ENCODE measurements at places on chromosomes 5 and 9.

DNA sequence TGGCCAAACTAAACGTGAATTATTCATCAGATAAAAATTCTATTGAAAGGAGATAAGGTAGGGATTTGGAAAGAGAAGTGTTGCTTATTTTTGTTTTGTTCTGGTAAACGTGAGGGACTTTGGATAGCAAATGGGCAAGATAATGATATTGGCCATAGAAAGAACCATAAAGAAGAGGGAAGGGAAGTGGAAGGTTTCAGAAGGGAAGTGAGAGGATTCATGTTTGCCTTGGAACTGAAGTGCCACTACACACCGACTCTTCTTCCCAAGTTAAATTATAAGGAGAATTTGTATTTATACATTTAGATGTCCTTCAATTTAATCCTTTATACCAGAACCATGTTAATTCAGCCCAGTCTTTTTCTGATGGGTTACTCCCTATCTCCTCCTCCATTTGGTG is 42.1 kb upstream of the TAF11L2 start:
- DNase-seq: no peak

DNA sequence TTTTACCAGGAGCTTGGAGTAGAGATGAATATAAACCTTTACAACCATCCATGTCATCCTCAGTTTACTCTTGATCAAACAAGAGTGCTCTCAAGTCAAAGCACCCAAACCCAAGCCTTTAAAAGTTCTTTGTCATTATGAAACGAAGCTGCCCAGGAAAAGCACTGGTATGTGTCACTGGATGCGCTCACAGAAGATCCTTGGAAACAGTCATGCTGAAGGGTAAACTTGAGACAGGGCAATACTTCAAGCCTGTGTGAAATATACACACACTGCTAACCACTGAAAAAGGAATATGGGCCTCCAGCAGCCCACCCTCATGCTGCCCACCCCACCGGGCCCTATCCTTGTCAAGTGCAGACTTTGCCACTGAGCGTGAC is 84.5 kb downstream of the PRRT1B start:
- DNase-seq: no peak

- DNase-seq: no peak
Observed at GRCh38 chr5:178895615-178896571, at the start of gene ZFP2. ZFP2 (plus strand) TSS chr5:178895913; CDS start chr5:178931314, 35,401 bp downstream.

DNA sequence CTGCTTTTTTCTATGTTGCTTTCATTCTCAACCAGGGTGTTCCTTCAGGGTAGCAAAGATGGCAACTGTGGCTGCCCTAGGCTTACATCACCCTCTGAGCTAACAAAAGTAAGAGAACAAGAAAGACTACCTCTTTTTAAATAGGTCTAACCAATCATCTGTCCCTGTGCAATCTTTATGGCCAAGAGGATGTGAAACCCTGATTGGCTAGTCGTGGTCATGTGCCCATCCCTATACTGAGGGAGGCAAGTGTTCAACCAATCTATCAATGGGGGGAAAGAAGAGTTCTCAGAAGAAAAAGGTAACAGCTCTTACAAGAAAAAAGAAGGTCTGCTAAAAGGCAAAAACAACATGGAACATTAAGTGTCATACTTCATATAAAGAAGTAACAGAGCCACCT is 11.7 kb upstream of the SNCAIP start:
- DNase-seq: no peak

DNA sequence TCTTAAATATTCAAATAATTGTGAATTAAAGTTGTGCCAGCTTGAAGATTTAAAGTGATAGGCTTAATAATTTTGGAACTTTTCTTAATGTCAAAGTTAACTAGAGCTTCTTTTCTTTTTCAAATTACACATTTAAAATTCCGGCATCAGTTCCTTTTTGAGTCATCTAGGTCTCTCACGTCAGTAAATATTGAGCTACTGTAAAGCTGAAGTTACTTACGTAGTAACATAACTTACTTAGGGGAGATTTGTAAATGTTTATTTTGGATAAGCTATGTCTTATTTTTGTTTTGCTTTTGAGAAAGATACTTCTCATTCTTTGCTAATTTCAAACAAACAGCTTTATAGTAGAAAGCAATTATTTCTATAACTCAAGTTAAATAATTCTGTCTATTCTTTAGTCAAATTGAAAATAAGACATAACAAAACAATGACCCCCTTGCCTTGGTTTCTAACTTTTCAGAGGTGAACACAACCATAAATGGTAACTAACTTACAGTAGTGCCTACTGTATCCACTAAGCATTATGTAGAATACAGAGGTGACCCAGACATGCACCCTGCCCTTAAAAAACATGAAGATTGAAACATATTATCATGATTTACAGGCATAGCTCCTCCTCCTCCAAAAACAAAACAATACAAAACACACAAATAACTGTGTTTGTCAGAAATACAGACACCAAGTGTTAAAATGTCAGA is 29.8 kb downstream of the CD274 start:
- no peak for DNase-seq

DNA sequence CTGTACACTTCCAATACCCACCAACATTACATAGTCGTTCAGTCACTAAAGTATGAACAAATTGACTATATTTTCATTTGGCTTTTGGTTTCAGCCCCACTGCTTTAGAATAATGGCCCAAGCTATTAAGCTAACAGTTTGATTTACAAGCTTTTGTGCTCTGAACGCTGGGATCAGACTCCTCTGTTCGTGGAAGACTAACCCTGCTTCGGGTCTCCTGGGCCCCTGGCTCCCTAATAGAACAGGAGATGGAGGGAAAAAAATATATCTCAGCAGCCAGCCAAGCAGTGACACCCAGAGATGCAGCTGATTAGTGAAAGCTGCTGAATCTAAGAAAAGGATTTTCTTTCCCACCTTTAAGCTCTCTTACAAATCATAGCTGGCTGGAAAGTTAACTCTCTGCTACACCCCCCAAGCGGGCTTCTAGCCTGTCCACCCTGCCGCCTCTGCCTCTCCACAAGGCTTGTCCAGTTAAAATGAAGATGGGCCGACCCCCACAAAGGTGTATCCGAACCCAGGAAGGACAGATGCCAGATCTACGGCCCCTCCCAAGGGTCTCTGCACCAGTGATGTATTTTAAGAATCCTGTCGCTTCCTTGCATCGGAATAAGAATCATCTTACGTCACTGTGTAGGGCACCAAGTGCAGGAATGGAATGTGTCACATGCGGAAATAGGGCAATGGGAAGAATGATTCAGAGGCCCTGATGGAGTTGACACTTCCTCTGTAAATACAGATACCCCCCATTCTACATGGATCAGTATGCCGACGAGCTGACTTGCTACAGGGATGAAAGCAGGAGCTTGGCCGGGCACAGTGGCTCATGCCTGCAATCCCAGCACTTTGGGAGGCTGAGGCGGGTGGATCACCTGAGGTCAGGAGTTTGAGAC is 33.4 kb upstream of the BARHL1 start:
- no peak for DNase-seq

- no peak for DNase-seq
Observed at GRCh38 chr5:55176176-55176818, 3.3 kb upstream of the CDC20B start.

GRCh38 chr5:115888027-115888426 is 46.3 kb downstream of the AP3S1 start:
- DNase-seq: no peak

DNA sequence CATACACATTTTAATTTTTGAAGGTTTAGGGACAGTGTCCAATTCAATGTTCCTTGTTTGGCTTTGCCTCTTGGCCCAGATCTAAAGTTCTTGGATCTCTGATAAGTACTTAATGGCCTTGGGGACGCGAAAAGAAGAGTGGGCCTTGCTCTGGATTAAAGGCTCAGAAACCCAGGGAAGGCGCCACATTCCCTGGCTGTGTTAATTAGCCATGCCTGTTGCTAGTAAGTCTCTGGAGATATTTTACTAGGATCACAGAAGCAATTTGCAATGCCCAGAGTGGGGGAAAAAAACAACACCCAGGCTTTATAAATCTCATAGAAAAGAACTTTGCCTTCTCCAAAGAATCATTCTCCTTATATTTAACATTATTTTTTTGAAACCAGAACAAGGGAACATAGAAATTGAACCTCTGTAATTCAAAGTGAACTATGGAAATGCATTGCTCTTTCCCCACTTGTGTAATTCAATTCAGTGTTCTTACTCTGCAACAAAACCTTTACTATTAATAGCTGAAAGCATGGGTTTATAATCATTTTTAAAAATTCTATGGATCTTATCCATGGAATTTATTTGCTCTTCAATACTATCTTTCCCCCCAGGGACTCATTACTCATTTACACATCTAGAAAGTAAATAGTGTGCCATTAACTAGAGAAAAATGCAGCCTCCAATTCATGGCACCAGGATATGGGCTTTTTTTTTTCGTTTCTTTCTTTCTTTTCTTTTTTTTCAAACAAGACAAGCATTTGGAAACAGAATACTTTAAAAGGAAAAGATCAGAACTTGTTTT is 172.2 kb upstream of the ANKRD55 start:
- DNase-seq: no peak

- DNase-seq: no peak
Observed at GRCh38 chr9:7185612-7186011, 427.8 kb downstream of the KDM4C start.

DNA sequence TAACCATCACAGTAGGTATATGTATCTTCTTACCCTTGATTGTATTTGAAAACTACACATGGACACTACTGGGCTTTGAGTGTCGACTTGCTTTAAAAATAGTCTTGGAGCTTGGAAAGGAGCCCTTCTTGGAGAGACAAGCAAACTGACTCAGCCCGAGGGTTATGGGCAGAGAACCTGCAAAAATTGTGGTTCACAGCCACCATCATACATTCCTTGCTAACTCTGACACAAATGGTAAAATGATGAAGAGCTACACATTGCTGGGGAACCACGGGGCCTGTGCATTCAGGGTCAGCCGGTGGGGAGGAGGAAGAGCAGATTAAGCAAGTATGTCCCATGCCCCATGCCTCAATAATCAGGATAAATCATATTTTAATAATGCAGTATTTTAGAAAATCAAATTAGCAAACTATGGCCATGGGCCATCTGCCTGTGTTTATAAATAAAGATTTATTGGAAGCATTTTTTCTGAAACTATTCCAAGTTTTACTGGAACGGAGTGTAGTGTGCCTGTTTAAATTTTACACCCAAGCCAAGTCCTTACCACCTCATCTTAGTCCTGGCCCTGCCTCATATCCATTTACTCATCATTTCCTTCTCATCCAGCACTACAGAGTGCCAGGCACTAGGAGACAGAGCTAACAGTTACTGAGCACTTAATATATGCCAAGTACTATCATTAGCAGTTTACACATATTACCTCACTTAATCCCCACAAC is 195.7 kb downstream of the PALM2AKAP2 start:
- no peak for DNase-seq

DNA sequence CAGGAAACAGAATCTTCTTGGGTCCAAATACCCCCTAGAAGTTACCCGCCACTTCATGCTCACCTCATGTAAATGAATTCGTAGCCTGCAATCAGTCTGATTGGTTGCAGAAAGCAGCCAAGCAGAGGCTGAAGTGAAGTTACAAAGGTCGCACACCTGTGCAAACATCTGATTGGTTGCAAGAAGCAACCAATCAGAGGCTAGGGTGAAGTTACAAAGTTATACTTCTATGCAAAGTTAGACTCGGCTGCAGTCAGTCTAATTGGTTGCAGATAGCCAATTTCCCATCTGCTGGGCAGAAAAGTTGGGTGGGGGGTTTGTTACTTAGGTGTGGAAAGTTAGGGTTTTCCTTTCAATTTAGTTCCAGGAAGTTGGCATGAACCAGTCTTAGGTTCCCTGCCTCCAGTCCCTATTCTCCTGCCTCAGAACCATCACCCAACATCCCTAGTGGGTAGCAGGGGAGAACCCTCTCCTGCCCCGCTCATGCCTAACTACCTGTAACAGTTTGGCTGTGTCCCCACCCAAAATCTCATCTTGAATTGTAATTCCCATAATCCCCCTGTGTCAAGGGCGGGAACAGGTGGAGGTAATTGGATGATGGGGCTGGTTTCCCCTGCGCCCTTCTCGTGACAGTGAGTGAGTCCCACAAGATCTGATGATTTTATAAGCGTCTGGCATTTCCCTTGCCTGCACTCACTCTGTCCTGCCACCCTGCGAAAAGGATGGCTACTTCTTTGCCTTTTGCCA is 1.2 kb upstream of the RUSC2 start:
- DNase-seq: no peak

DNA sequence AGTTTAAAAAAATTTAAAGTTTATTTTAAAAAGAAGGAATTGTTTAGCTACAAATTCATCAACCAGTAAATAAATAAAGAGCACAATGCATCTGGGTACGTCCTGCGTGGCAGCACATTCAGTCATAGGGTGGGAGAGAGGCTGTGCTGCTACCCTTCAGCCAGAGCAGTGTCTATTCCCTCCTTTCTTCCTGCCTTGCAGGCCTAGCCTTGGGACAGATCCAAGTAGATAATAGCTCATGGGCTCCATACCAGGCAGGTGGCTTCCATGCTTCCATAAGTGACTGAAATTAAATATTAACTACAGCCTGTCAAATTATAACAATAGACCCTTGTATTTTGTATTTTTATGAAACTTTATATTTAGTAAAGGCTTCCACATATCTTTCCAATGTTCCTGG is 408.3 kb upstream of the RGMB start:
- DNase-seq: no peak

DNA sequence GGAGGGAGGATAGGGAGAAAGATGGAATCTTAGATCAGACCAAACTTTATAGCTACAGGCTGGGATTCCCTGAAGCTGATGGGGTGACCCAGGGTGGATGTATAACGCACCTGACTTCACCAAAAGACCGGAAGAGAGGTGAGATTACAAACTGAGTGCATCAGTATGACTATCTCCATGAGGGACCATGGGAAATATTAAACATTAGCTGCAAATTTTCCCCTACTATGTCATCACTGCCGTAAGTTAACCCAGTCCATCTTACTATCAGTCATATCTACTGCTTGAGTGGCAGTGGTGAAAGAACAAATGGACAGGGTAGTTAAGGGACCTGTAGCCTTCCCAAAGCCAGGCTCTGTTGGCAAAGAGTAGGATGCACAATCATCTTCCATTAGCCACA is 368.3 kb downstream of the EFNA5 start:
- no peak for DNase-seq

DNA sequence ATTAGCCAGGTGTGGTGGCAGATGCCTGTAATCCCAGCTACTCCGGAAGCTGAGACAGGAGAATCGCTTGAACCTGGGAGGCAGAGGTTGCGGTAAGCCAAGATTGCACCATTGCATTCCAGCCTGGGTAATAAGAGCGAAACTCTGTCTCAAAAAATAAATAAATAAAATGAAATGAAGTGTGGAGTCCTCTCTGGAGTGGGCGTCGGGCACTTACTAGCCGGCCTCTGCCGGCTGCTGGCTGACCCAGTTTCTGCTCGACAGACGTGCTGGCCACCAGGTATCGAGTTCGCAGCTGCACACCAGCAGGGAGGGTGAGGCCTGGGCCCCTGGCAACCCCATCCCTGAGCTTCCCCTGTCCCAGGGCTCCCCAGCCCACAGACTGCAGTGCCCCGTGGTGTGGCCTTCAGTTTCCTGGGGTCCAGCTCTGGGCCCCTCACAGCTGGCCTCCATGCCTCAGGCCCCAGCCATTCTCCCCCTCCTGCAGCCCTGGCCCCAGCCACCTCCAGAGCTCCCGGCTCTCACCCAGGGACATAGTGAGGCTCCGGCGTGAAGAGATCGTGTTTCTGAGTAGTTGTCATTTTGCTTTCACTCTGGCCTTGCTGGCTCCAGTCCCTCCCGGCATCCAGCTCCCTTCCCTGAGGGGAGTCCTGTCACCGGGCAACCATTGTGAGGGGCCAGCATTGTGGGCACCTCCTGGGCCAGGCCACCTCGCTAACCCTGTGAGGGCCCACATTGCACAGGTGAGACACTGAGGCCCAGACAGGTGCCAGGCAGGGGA is 3.8 kb upstream of the STPG3 start:
- no peak for DNase-seq

Measured in NCI-H2081 treated with DMSO at 0.1 percent for 48 hours (cell line).